Brain (organoid and tissue), 16 donors: ENCODE measurements at places on chromosomes 2 and 18. TPM values are rescaled to one million over a fixed set of nuclear protein-coding genes. Genes with fewer than 3 reads are reported as not detected.

The PID1 gene
- 57.0 TPM for polyA plus RNA-seq

The NR4A2 gene
- polyA plus RNA-seq: 4.3 TPM

The FAP gene
- polyA plus RNA-seq: 0.32 TPM

The MEIS1 gene
- polyA plus RNA-seq: 3.5 TPM

The KIAA2012 gene
- 0.42 TPM for polyA plus RNA-seq
